Hypothalamus (tissue), 51 donors: ENCODE measurements at places on chromosomes 13 and 19.

DNA sequence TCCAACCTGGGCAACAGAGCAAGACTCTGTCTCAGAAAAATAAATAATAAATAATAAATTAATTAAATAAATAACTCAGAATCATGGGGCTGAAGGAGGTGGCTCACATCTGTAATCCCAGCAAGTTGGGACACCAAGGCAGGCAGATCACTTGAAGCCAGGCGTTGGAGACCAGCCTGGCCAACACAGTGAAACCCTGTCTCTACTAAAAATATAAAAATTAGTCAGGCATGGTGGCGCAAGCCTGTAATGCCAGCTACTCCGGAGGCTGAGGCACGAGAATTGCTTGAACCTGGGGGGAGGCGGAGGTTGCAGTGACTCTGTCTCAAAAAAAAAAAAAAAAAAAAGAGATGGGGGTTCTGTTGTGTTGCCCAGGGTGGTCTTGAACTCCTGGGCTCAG lies 7.2 kb downstream of the TMEM38A start:
- DNase-seq, result no peak

DNA sequence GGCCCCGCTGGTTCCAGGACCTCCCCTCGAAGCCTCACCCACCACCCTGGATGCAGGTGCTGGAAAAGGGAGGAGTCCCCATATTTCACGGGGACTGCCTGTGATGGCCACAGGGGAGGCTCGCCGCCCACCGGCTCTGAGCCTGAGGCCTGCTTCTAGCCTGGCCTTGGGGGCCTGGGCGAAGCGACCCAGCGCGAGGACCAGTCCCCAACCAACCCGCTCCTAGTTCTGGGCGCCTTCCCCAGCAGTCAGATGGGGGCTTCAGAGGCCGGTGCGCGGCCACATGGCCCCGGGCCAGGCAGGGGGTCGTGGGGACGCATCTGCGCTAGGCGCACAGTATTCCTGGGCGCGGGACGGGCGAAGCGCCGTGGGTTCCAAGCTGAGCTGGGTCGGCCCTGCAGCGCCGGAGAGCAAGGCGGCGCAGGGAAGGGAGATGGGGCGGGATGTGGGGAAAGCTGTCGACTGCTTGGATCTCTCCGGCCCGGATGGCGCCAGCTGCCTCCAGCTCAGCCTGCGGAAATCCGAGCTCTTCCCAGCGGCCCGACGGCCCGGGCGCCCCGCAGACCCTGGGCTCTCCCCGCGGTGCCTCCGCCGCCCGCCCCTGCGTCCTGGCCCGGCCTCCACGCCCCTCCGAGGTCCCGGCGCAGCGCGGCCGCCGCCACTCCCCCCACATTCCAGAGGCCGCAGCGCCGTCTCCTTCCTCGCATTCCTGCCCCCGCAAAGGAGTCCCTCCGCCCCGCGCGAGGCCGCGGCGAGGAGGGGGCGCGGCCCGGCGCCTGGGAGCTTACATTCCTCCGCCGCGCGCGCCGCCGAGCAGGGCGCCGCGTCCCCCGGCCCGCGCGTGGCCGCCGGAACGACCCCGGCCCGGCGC lies at the start of gene WTIP:
TSS of gene WTIP (plus strand) at position 788 of the 871 bp plus-strand sequence. CDS start 217 bp downstream, outside the sequence.
- no peak for DNase-seq

GRCh38 chr19:55641426-55642152 lies 787 bp downstream of the ZNF580 start:
- no peak for DNase-seq

- no peak for DNase-seq
Measured at GRCh38 chr19:2906631-2907195, 6.0 kb downstream of the ZNF57 start.

DNA sequence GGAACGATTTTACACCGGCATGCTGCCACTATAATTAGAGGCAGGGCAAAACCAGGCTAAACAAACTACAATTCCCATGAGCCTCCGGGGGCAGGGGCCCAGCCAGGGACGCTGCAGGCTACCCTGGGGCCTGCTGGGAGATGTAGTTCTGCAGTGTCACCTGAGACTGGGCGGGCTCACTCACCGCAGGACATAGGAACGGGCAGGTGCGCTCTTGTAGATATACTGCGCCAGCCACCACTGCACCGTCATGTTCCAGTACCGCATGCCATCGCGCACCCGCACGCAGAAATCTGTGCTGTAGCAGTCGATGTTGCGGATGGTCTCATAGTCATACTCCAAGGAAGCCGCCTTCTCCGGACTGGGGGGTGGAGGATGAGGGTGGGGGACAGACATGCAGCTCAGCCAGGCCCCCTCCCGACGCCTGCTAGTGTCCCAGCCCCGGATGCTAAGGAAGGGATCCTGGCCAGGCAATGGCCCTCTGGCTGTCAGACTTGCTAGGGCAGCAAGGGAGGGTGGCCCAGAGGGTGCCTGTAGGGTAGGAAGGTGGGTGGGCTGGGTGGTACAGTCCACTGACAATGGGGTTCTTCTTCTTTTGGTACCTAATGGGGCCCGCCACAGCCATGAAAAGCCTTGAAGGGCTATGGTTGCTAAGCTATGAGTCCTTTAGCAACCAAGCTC lies 5.8 kb upstream of the TMC4 start:
- no peak for DNase-seq

DNA sequence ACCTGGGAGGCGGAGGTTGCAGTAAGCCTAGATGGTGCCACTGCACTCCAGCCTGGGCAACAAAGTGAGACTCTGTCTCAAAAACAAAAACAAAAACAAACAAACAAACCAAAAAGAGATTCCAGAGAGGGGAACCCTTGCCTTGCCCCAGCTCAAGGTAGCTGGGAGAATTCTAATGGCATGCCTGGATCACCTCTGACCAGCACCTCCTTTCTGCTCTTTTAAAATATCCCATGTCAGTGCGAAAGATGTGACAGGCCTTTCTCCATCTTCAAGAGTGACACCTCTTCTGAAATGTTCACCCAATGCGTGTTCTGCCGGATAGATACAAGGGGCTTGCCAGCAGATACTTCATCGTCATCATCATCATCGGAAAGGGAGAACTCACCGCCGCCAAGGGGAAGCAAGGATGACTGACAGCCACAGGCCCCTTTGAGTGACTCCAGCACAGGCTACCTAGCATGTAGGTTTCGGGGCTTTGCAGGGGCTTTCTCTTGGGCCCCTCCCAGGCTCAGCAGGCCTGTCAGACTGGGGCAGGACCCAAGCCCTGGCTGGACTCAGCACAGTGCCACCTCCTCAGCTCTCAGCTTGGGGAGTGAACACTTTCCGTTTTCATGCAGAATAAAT lies 18.9 kb upstream of the LRP3 start:
- DNase-seq, result no peak

DNA sequence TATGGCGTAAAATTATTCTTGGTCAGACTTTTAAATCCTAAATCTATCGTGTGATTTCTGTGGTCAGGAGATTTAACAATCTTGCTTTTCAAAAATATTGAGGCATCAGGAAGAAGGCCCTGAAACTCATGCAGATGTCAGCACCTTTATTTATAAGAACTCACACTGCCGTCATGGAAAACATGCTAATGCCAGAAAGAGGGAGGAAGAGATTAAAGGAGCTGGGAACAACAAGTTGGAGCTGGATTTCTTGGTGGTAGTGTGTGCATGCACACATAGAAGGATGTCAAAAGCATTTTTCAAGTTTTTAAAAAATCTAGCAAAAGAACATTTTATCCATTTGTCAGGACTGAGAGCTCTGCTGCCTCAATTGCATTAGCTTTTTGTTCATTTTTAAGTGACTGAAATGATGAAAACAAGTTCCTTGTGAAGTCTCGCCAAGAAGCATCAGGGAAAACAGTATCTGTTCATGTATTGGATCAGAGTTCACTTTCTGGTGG lies 342.5 kb downstream of the SPRY2 start:
- no peak for DNase-seq

DNA sequence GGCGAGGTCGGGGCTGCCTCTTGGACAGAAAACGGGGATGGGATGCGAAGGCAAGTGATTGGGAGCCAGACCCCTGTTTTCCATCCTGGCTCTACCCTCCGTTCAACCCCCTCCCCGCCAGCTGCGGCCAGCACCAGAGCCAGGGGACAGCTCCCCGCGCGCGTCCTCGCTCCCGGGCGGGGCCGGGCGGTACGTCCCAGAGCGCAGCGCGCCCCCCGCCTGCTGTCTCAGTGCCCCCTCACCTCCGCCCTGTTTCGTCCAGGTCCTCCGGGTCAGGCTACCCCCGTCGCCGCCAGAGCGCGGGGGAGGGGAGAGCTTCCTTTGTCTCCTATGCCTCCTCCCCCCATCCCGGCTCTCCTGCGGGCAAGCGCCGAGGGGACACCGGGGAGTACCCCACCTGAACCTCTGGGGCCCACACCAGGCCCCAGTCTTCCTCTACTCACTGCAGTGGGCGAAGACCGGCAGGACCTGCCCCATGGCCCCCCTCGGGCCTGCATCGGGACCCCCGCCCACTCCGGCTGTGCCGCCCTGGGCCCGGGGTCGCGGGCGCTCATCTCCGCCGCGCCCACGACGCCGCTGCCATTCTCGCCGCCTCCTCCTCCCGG lies 396 bp downstream of the RTN2 start:
- no peak for DNase-seq

DNA sequence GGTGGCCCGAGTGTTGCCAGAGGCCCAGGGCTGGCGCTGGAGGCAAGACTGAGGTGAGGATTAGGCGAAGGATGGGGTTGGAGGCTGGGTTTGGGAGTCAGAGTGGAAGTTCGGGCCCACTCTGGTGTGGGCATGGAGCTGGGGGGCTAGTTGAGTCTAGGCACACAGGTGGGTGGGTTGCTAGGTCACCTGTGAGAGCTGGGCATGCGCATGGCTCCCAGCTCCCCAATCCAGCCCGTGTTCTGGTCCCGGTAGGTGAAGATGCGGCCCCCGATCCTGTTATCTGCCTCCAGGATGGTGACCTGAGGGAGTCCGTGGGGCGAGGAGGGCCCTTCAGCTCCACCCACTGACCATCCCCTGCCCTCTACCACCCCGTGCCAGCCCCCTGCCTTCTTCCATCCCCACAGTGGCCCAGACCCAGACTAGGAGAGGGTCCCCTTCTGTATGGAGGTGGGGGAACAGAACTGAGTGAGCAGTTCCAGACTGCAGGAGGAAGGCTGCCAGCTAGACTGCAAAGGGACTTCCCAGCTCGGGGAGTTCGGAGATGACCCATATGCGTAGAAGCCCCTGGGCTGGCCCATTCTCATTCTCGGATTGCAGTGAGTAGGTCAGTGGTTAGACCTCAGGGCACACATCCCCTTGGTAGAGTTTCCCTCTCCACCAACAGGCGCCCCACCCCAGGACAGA lies 1.7 kb downstream of the IL4I1 start:
- DNase-seq, result no peak

DNA sequence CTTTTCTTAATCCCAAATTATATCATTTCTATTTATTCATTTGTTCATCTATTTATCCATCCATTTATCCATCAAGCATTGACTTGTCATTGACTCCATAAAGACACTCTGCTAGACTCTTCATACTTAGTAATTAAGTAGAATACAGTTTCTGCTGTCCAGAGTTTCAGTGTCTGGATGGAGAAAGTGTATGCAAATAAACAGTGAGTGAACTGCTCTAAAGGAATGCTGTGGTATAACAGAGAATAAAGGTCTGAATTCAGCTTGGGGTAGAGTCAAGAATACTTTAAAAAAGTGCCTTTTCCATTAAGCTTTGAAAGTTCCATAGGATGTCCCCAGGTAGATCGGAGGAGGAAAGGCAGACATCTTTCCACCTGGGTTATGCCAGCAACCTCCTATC lies 51.4 kb downstream of the RAP2A start:
- no peak for DNase-seq

- no peak for DNase-seq
Measured at GRCh38 chr13:95948656-95949055, 104.5 kb downstream of the UGGT2 start.

- DNase-seq, result peak; percentile 52
Measured at GRCh38 chr19:33416307-33417215, 43.1 kb downstream of the CEBPG start.

GRCh38 chr13:71274923-71275608 lies 591.9 kb downstream of the DACH1 start:
- DNase-seq, result no peak

DNA sequence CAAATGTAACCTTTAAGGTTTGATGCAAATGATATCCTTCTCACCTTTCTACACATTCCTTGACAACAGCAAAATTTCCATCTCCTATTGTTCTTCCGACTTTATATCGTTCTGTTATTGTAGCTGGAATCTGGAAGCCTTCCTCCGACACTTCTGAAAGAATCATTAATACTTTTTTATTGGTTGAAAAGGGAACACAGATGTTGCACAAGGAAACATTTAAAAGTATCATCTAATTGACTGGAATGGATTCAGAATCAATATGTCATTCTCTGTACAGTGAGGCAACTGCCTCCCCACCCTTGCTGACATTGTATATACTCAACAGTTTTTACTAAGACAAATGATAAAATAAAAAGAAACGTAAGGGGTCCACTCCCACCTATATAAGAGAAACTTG lies 295.2 kb downstream of the DCLK1 start:
- no peak for DNase-seq

- no peak for DNase-seq
Measured at GRCh38 chr13:48162217-48162616, 67.3 kb upstream of the MED4 start.

DNA sequence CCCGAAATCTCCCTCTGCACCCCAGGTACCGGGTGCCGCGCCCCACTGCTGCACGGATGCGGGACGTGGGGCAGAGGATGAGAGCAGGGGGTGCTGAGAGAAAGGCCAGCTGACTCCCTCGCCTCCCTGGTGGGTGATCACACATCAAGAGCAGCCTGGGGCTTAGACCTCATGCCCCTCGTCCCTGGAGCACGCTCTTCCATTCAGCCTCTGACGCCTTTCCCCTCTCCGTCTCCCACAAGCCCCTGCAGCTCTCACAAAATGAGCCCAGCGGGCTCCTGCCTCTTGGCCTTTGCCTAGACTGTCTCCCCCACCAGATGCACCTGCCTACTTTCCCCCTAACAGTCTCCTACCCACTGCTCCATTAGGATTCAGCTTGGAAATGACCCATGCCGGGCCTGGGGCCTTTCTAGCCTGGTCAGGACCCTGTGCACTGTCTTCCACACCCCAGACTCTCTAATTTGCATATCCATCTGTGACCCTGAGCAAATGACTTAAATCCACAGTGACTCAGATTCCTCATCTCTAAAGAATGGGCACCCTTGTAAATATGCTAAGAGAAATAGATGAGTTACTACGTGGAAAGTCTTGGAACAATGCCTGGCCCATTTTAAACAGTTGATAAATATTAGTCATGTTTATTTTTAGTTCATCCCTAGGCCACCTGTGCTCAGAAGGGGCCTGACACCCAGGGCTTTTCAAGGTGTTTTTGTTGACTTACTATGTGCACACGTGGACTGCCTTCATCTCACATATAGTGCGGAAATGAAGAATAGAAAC lies 582 bp upstream of the PTPRH start:
- no peak for DNase-seq

- no peak for DNase-seq
Measured at GRCh38 chr13:112885782-112886268, 83.2 kb upstream of the MCF2L start.

- no peak for DNase-seq
Measured at GRCh38 chr19:41795031-41795461, 1.3 kb upstream of the CEACAM3 start.
